Gastrocnemius medialis (tissue), 4 donors: ENCODE measurements at places on chromosomes 5 and 9.

DNA sequence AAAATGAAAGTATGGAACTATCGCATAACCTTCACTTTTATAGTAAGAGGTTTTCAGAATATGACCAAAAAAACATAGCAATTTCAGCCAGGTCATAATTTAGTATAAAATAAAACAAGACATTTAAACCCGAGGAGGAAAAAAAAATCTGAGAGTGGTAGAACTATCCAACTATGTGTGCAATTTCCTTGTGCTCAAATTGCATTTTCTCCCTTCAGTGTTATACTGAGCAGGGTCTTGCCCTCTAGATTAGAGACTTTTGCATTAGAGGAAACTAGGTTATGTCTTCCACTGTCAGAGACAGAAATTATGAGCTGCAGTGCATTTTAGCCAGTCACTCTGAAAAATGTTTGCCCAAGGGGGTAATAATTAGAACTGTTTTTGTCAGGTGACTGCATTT lies 330.6 kb downstream of the NR2F1-AS1 start:
- no peak for DNase-seq

DNA sequence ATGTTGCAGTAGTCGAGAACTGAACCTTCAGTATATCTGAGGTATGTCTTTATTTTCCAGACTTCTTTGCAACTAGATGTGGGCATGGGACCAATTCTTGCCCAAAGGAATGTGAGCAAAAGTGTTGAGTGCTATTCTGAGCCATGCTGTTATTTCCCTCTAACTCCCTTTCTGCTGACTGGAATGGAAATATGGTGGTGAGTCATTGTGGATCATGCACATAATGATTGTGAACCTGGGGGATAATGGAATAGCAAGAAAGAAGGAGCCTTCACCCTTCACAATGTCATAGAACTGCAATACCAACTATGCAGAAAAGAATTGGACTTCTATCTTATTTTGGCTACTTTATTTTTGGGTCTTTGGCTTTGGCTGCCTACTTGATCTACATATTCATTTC lies 10.3 kb upstream of the DOCK2 start:
- DNase-seq: no peak

- peak; percentile 69 for DNase-seq
Observed at GRCh38 chr5:7745882-7746610, 104.9 kb downstream of the CFAP90 start.

DNA sequence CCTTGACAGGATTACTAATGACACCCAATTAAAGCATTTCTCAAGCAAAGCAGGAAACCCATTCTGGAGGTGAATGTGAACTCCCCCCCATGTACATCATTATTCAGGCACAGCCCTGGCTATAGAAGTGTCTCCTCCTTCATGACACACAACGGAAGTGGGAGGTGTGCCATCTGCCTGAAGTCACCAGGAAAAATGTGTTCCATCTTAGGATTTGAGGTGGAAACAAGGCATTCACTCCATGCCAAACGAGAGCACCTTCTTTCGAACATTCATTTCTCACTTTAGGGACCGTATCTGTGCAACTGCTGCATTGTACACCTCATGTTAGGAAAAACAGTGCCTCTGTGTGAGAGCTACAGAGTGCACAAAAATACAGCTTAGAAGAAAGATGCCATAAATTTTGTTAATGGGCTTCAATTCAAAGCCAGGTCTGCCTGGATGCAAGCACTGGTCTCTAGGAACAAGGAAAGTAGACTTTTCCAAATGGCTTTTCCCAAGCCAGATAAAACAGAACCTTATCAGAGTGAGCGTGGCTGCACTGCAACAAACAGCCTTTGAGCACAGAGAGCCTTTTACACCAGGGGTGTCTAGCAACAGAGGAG lies 19.4 kb downstream of the GOLM1 start:
- DNase-seq: no peak

DNA sequence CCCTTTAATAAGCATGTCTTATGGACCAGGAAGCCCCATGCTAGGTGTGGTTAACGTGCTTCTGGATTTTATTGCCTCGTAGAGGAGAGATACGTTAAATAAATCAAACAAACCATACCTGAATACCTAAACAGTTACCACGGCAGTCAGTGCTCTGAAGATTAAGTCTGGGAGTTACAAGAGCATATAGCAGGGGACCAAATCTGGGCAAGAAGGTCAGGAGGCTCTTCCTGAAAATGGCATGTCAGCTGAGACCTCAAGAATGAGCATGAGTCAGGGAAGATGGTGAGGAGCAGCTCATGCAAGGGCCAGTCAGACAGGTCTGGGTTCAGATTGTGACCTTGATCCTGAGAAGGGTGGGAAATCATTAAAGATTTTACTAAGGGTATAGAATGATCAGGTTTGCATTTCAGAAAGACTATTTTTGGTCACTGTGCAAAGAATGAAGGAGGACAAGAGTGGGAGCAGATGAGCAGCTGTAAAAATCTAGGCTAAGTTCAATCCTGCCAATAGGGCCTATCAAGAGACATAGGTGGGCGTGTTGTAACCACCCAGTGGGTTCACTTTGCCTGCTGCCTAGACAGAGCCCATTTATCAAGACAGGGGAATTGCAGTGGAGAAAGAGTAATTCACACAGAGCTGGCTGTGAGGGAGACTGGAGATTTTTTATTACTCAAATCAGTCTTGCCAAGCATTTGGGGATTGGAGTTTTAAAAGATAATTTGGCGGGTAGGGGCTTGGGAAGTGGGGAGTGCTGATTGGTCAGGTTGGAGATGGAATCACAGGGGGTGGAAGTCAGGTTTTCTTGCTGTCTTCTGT lies 4.8 kb upstream of the ZNF366 start:
- no peak for DNase-seq

- no peak for DNase-seq
Observed at GRCh38 chr5:78542321-78542840, 106.2 kb downstream of the LHFPL2 start.

DNA sequence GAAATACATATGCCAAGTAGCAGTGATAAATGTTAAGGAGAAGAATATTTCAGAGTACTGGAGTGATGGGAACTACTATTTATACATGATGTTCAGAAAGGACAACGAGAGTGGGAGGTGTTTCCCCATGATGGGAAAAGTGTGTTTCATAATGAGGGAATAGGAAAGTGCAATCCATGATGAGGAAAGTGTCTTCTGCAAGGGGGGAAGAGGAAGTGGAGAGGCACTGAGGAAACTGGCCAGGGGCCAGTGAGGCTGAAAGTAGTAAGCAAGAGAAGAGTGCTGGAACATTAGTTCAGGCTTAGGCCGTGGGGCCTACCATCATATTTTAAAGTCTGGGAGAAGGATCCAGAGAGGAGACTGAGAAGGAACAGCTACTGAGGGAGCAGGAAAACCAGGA lies 327.2 kb downstream of the SLF1 start:
- DNase-seq: no peak

DNA sequence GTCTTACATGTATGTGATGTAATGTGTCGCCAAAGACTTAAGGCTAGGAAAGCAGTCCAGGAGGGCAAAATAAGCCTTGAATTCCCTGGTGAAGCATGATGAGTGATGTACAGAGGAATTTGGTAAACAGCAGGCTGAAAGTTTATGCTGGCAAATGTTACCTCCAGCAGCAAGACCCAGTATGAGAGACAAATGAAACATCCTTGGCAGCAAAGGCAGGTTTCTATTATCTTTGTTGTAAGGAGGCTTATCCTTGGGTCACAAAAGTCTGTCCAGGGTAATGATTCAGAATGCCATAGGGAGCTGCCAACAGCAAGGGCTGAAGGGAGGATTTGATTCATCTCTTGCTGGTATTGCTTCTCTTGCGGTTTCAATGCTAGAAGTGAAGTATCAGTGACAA lies 75.9 kb upstream of the HTR4 start:
- DNase-seq: no peak

- DNase-seq: no peak
Observed at GRCh38 chr9:23581931-23582330, 244.1 kb downstream of the ELAVL2 start.

- no peak for DNase-seq
Observed at GRCh38 chr5:135453613-135454012, 1.5 kb upstream of the TIFAB start.

- no peak for DNase-seq
Observed at GRCh38 chr9:108579757-108580439, 275.9 kb downstream of the ACTL7B start.

DNA sequence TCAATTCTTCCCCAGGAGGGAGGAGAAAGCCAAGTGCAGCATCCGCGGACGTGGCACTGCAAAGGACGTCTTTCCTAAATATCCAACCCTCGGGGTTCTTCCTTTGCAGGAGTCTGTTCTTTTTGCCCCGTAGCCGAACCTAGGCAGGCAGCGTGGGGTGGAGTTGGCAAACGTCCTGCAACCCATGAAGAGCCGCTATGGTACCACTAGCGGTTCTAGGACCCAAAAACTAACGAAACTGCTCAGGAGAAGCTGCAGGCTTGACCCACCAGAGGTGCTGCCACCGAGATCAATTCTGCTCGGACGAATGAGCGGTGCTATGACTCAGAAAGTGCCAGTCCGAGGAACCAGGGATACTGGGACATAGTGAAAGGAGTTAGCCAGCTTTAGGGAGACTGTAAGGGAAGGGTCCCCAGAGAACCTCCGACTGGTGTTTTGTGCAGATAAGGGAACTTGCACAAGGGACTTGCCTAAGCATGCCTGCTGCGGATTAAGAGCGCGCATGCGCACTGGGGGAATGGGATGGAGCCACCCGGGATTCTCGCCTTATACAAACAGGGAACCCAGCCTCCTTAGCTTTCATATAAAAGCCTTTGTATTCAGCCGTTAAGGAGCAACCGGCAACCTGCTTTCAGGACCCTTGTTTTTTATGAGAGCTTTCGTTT lies 32.7 kb downstream of the ANXA2R start:
- DNase-seq: no peak

DNA sequence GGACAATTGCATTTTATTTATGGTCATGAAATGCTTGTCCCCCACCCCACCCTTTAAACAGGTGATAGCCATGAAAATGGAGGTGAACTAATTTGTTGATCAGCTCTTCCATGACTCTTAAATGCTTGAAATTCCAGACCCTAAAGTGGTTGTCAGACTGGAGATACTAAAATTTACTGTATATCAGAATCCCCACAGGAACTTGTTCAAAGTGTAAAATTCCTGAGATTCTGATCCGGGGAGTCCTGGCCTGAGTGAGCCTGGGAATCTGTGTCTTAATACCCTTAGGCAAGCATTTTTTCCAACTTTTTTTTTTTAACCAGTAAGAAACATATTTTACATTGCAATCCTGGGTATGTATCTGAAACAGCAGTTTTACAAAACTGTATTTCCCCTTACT lies 4.7 kb downstream of the SKP2 start:
- no peak for DNase-seq

- no peak for DNase-seq
Observed at GRCh38 chr9:122402403-122402871, 31.6 kb downstream of the PTGS1 start.

GRCh38 chr5:104739503-104739902 lies 1176.9 kb upstream of the NUDT12 start:
- no peak for DNase-seq

- no peak for DNase-seq
Observed at GRCh38 chr5:72630081-72630480, 122.9 kb upstream of the ZNF366 start.

DNA sequence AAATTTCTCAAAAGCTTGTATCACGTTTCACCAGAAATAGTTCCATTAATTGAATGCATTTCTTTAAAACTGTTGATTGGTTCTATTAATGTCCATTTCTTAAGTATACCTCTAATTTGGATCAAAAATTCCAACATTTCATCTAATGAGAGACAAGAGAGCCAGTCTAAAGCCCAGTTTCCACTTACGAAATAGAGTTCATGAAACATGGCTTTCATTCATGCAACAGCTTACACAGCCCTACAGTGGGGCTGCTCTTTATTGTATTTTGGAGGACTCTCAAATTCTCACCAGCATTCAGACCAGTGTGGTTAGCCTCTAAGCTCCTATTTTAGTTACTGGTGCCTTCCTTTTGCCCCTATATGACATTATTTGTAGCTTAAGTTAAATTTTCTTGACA lies 566.9 kb upstream of the RGMB start:
- DNase-seq: no peak

DNA sequence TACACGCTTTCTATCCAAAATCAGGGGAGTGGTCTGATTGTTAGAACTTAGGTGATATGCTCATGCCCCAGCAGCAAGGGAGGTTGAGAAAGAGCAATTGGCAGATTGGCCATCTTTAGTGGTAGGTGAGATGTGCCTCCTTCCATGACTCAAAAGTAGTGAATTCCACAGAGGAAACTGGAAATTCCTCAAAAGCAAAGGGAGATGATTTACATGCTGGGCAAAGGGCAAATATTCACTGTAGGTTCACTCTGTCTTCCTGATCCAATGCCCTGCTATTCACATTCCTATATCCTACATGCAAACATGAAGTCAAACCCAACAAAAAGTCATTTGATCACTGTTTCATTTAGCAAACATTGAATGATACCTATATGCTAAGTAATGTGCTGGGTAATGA lies 130.1 kb upstream of the ZNF608 start:
- no peak for DNase-seq

GRCh38 chr5:135944967-135945560 lies 9.7 kb downstream of the LECT2 start:
- DNase-seq: peak; percentile 26

GRCh38 chr5:139188558-139189270 lies 9.5 kb downstream of the SIL1 start:
- DNase-seq: no peak

DNA sequence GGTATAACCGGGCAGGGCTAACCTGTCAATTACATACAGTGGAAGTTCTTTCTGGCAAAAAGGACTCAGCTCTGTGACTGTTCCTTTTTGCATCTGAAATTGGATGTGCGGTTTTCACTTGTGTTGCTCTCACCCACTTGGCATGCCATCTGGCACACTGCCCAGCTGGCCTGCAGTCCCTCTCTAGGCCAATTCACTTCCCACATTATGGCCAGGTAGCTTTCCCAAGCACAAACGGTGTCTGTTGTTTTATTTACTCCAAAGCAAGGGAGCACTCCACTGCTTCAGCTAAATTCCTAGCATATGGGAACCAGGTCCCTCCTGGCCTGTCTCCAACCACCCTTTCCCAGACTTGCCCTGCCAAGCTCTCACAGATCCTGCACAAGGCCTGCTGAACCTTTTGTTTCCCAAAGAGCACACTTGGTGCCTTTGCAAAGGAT lies 132.5 kb downstream of the SEMA6A start:
- peak; percentile 44 for DNase-seq

DNA sequence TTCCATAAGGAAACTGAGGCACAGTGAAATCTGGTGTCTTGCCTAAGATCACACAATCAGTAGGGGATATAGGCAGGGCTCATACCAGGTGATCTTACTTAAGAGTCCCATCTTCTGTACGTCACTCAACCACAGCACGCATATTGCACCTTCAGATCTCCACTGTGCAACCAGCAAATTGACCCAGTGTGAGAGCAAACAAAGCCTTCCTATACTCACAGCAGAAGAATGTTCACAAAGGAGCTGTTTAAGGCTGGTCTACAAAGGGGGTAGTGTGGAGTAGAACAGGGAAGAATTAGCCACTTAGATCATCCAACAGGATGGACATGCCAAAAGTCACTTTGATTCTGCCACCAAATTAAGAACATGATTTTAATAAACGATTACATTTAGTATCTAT lies 305.9 kb downstream of the SLIT3 start:
- DNase-seq: no peak

GRCh38 chr5:71732011-71732410 lies 12.9 kb downstream of the CARTPT start:
- no peak for DNase-seq
